Stimulated activated CD4-positive, alpha-beta T cell treated with anti-CD3 and anti-CD28 coated beads, Interleukin-15, amount 100 ng/mL, for 48 hours (primary cell): ENCODE measurements at places on chromosomes 16 and 17.

GRCh38 chr17:42286411-42287221 is 1.7 kb upstream of the STAT5A start:
- no peak for DNase-seq

- DNase-seq: no peak
Observed at GRCh38 chr17:6457688-6458459, 13.6 kb downstream of the PIMREG start.

DNA sequence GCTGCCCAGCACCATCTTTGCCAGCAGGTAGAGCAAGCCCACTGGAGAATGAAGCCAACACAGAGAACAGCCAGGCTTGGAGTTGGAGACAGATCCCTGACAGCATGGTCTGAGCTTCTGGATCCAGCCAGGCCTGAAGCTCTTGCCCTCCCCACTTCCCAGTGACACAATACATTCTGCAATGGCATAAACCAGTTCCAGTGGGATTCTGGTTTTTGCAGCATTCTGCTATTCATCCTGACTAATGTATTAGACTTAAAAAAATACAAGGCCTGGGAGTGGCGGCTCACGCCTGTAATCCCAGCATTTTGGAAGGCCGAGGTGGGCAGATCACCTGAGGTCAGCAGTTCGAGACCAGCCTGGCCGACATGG is 40.6 kb upstream of the LITAF start:
- no peak for DNase-seq

DNA sequence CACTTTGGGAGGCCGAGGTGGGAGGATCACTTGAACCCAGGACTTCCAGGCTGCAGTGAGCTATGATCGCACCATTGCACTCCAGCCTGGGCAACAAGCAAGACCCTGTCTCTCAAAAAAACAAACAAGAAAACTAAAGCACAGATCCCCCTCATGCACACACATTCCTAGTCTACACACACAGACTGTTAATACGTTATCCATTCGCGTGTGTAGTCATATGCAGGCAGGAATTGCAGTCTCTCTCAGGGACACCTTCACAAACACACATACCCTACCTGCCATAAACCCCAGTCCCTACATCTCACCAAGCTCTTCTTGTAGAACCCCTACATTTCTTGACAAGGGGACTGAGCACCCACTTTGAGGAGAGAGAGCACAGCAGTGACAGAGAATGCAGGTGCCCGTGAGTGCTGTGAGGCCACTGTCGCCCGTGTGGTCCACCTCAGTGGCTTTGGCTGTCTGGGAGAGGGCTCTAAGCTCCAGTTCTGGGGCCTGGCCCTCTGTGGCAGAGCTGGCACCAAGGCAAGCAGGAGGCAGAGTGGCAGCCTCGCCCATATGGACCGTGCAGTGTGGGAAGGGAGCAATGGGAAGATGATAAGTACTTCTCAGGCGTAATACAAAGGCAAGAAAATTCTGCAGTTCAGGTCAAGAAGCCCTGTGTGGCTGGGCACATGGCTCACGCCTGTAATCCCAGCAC is 59.0 kb upstream of the RPH3AL start:
- no peak for DNase-seq

DNA sequence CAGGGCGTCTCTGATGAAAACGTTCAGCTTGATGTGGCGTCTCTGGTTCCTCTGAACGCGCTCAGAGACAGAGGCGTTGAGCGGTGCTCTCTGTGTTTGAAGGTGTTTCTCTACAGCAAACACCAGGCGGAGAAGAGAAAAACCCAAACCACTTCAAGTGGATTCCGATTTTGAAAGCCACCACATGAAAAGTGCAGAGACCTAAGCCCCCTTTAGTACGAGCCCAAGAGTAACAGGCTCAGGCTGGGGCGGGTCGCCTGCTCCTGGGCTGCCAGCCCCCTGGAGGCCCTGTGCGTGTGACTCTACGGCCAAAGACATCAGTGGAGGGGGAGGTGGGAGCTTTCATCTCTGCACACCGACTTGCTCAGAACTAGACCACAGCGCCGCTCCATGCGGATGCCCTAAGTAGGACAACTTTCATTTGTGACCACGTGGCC is 328.4 kb downstream of the MAF start:
- peak; percentile 72 for DNase-seq

DNA sequence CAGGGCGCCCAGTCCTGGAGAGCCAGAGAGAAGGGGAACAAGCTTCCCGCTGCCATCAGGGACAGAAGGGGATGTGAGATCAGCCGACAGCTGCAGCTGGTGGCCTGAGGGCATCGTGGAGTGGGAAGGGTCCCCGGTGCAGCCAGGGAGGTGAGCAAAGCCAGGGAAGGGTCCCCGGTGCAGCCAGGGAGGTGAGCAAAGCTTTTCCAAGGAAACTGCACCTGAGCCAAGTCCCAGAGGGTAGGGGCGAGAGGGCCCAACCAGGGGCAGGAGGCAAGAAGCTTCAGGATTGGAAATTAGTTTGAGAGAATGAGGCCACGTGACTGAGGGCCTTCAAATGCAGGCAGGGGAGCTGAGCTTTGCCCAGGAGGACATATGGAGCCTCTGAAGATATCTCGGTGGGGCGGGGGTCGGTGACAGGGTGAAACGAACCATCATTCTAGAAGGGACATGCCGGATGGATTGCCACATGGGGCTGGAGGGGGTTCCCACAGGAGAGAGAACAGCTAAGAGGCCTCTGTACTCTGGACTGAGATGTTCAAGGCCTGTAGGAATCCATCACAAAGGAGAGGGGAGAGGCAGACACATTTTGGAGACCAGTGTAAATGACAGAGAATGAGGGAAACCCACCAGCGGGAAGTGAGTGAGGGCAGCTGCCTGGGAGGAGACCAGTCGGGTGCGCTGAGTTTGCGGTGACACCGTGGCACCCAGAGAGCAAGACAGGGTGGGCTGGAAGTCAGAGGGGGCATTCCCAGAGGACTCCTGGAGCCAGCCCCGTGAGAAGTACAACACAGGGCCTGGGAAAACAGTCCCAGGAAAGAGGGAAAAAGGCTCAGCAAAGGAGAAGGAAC is 31.4 kb upstream of the RPH3AL start:
- no peak for DNase-seq

- no peak for DNase-seq
Observed at GRCh38 chr16:51696376-51696775, 545.3 kb upstream of the SALL1 start.

- no peak for DNase-seq
Observed at GRCh38 chr17:29588562-29589411, 661 bp downstream of the GIT1 start.

GRCh38 chr17:79407385-79407784 is 203.5 kb downstream of the RBFOX3 start:
- no peak for DNase-seq

GRCh38 chr16:56341656-56342399 is 83.5 kb downstream of the AMFR start:
- no peak for DNase-seq

GRCh38 chr17:57050306-57050705 is 34.7 kb upstream of the AKAP1 start:
- no peak for DNase-seq
